ENCODE measurements at places on chromosomes 5 and 9.

DNA sequence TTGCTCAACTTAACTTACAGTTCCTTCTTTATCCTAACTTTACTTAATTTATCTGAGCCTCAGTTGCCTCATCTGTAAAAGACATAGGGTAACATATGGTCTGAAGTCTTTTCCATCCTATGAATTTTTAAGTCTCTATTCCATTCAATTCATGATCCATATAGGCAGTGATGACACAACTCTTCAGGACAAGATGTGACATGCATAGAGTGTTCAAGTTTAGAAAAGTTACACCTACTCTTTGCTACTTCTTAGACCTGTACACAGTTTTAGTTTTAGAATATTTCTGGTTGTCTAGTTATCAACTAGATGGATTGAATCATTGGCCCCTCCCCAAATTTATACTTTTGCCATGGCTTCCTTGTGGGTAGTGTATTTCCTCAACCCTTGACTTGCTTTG, 50.7 kb upstream of the ELL2 start:
- no peak for DNase-seq

GRCh38 chr9:137087409-137087925, 682 bp downstream of the MAN1B1 start:
- no peak for DNase-seq

DNA sequence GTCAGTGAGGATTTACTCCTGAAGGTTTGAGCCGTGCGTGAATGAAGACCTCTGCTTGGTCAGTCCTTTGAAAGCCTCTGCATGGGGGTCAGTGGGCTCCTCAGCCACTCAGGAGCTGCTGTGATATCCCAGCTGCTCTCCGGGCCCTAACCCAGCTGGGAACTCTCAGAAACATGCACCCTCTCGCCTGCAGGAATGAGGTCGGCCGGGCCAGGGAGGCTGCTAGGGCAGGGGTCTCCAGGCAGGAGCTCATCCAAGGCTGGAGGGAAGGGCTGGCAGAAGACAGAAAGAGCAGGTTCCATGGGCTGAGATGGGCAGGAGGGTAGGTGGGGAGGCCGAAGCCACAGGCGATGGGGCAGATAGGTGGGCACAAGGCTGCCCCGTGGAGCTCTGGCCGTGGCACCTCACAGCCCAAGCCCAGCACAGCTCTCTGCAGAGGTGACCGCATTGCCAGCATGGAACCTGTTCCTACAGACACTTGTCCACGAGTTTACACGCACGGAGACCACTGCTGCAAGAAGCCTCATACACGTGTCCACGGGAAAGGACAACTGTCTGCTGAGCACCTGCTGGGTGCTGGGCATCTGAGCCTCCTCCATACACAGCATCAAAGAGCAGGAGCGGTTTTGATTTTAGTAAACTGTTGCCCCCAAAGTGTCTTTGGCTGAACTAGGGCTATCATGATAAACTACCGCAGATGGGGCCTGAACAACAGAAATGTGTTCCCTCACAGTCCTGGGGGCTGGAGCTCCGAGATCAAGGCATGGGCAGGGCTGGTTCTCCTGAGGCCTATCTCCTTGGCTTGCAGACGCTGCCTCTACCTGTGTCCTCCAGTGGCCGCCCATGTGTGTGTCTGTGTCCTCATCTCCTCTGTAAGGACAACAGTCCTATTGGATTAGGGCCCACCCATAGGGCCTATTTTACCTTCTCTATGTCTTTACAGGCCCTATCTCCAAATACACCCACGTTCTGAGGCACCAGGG, 85.2 kb upstream of the ADAMTS2 start:
- DNase-seq: no peak

DNA sequence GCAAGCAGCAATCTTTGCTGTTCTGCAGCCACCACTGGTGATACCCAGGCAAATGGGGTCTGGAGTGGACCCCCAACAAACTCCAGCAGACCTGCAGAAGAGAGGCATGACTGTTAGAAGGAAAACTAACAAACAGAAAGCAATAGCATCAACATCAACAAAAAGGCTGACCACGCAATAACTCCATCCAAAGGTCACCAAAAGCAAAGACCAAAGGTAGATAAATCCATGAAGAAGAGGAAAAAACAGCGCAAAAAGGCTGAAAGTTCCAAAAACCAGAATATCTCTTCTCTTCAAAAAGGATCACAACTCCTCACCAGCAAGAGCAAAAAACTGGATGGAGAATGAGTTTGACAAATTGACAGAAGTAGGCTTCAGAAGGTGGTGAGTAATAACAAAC, 23.4 kb downstream of the FRMD3 start:
- DNase-seq: no peak

DNA sequence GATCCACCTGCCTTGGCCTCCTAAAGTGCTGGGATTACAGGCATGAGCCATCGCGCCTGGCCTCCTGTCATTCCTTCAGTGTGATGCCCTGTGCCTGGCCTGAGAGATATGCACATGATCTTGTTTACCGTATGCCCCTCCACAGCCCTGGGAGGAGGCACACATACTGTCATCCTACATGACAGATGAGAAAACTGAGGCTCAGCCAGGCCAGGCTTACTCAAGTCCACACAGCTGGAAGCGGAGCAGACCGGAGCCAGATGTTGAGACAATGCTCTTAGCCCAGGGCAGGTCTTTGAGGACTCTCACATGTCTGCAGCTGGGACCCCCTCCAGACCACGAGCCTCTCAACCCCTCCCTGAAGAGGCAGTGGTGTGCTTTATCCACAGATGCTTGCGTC, 38.7 kb upstream of the SH3PXD2B start:
- no peak for DNase-seq

All from stimulated activated CD4-positive, alpha-beta T cell treated with anti-CD3 and anti-CD28 coated beads, Interleukin-1b, Interleukin-23, amount 100 ng/mL, for 4 hours (primary cell).